ENCODE measurements at places on chromosomes 4 and X.

DNA sequence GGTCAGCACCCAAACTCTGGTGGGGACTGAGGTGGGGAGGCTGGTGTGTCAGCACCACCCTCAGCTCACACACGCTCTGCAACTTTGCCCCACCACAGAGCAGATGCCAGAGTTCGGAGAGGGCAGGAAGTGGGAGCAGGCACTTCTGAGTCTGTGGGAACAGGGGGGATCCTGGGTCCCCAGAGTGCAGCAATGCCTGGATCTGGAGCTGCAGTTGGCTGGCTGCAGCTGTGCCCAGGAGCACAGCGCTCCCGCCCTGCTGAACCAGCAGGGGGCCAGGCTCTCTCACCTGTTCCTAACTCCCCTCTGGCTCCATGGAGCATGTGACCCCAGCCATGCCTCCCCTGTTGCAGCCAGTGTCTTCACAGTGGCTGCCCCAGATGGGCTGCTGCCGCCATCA lies 252.4 kb downstream of the SPOCK3 start:
- DNase-seq = no peak

DNA sequence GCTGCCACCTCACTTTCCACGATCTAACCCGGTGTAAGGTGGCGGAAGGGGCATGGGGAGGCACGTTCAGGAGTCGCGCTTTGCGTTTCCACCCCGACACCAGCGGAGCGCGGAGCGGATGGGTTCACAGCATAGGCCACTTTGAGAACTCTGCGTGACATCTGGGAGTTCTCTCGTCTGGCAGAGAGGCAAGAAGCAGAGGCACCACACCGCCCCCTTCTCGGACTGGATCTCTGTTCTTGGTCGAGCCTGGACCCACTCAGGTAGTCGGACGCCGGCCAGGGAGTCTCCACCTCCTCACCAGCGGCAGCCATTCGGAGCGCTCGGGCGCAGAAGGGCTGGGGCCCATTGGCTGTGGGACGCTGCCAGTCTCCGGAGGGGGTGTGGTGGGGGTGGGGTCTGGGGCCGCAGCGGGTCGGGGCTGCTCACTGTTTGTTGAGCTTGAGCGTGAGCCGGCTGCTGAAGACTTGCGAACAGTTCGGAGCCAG lies at the start of gene DACH2:
TSS of gene DACH2 (plus strand) at position 428 of the 488 bp plus-strand sequence.
- peak; percentile 87 for DNase-seq

DNA sequence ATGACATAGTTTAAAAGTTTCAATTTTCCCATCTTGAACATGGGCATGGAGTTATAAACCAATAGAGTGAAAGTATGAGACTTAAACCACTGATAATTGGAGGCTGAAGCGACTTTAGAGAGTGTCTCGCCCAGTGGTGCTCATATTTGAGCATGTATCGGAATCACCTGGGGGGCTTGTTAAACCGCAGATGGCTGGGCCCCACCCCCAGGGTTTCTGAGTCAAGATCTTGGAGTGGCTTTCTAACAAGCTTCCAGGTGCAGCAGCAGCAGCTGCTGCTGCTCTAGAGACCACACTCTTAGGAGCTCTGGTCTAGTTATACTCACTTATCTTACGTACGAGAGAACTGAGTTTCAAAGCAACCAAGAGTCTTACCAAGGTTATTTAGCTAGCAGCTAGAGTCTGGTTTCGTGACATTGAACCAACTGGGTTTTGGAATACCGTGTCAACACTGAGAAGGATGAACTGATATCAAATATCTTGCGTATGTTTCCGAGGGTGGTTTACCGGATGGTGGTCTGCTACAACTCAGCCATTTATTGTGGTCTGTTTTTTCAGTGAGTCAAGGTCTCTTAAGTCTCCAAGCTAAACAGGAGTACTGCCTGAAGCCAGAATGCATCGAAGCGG lies 5.9 kb downstream of the PHEX start:
- DNase-seq = no peak

- DNase-seq = no peak
Measured at GRCh38 chr4:188121530-188121929, 12.1 kb upstream of the TRIML2 start.

- peak; percentile 61 for DNase-seq
Measured at GRCh38 chr4:186486172-186486571, 69.2 kb downstream of the MTNR1A start.

GRCh38 chrX:86047936-86048280 lies 550 bp upstream of the CHM start:
- no peak for DNase-seq

GRCh38 chr4:15042529-15043167 lies 40.4 kb downstream of the CPEB2 start:
- DNase-seq = no peak

GRCh38 chrX:8140986-8141744 lies 29.9 kb downstream of the VCX2 start:
- DNase-seq = no peak

DNA sequence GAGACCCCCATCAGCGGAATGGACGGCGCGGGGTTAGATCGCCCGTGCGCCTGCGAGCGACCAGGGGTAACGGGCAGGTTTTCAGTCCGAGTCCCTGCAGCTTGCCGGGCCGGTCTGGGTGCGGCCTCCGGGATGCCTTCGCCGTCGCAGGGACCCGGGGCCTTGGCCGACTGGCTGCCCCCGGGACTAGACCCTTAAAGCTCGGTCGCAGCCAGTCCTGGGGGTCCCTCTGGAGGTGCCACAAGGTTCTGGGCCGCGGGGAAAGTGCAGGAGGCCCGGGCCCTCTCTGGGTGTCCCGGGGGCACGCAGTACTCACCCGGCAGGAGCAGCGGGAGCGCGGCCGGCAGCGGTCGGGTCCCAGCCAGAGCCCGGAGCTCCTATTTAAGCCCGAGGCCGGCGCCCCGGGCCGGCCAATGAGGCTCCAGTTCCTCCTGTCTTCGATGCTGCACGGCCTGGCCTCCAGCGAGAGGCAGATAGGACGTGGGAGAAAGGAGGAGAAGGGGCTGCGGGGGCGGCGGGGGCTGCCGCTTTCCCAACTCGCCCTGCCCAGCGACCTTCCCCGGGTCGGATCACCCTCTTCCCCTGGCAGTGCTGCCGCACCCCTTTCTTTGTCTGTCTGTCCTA lies at the start of gene SPON2:
TSS of gene SPON2 (minus strand) at position 356 of the 624 bp plus-strand sequence.
- DNase-seq = no peak

DNA sequence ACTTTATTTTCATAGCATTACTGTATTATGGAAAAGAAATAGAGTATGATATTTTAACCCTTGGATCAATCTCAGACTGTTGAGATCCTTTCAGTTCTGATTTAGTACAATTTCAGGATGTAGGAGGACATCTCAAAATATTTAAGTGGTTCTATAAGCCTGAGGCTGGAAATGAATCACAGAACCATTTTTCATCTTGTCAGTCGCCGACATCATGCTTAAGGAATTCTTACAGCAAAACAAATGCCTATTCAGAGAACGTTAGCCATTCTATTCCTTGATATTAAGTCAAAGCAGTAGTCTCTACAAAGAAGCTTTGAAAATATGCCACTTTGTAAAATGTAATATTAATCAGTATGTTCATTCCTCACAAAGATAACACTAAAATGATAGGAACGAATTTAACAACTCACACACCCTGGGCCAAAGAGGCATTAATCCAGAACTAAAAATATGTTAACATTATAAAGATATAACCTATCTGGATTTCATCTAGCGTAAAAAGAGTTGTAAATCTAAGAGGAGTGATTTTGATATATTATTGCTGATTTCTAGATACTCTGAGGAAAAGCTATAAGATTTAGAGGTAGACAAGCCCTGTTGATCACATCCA lies 152.0 kb downstream of the GASK1B start:
- DNase-seq = no peak

- DNase-seq = no peak
Measured at GRCh38 chrX:45571453-45571852, 370.8 kb upstream of the DIPK2B start.

DNA sequence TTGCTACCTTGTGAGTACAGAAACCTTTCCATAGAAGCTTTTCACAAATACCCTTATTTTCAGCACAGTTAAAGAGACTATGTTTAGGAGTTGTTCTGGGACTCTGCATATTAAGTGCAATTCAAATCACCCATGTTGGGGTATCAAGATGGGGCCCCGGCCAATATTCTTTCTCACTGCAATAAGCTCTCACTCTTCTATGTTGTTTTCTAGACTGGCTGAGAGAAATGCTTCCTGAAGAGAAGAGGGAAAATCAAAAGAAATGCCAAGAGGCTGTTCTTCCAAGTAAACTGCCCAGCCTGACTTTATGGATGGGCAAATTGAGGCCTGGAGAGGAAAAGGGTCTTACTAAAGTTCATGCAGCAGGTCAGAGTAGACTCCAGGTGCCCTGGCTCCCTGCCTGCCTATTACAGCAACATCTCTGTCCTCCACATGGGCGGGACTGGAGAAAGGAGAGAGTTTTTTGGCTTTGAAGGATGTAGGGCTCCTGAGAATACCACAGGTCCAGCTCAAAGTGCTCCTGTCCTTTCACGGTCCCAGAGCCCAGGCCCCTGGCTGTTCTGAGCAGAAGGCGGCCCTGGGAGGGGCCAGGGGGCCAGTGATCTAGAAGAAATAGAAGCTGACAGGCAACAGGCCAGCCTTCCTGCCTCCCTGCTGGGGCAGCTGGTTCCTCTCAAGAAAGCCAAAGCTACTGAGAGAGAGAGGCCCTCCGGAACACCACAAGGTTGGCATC lies 745 bp upstream of the IQSEC2 start:
- DNase-seq = no peak

DNA sequence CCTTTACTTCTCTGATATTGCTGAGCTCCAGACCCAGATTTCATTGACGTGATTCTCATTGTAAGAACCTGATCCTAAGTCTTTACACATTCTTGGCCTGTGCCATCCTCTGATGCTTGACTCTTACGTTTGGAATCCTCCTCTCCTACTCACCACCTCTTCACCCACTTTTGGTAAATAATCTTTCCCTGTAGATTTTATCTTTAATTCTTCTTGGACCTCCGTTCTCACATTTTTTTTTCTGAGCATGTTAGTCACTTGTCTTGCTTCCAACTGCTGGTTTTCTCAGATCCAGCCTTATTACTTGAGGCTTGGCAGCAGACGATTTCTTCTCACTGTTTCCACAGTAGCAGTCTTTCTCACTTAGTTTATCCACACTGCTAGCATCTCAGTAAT lies 12.4 kb upstream of the SH3RF1 start:
- peak; percentile 84 for DNase-seq

- no peak for DNase-seq
Measured at GRCh38 chr4:48484494-48485168, 1.5 kb downstream of the SLC10A4 start.

- DNase-seq = no peak
Measured at GRCh38 chrX:100745205-100745604, 13.3 kb upstream of the SYTL4 start.

DNA sequence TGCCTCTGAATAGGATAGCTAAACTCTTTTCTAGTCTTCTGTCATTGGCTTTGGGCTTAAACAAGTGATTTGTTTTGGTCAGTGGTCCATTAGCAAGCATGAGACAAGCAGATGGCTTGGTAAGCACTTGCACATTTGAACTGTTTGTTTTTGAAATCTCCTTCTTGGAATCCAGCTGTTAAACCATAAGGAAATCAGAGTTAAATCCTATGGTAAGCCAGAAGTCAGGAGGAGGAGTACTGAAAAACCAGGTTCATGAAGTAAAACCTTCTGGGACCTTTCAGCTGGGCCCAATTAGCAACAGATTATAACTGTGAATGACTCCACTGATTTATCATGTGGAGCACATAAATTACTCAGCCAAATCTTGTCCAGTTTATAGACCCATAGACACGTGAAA lies 1042.5 kb upstream of the PABPC4L start:
- no peak for DNase-seq

DNA sequence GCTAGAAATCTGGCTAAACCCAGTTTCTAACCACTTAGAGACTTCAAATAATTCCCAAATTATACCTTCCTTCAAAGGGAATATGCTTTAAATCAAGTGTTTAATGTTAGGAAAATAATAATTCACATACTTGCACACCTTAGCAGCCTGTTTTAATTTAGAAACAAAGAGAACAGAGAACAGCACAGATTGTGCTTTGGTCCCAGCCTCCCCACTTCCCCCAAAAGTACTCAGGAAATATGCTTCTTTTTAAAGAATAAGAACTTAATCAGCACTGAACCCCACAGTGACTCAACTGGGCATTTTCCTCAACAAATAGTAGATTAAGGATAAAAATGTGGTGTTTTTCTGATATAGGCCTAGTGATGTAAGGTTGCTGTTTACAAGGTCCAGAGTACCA lies 295.8 kb downstream of the GBA3 start:
- no peak for DNase-seq

DNA sequence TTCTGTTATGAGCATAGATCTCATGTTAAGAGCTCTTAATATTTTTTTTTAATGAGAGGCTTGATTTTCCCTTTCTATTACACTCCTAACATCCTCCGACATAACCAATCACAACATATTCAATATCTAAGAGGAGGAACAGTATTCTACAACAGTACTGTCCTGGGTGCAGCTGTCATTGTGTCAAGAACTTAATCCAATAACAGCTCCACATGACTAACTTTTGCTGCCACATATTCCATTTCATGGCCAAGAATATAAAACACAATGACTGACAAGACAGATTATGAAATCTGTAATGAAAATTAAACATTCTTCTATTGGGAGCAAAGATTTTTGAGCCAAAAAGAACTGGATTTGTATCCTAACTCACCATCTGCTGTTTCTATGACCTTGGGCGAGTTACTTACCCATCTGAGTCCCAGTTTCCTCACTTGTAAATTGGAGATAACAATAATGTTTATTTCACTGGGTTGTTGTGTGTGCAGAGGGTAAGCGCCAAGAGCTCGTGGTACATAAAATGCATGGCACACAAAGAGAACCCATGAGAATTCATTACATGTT lies 405.6 kb downstream of the SPRY1 start:
- peak; percentile 83 for DNase-seq

DNA sequence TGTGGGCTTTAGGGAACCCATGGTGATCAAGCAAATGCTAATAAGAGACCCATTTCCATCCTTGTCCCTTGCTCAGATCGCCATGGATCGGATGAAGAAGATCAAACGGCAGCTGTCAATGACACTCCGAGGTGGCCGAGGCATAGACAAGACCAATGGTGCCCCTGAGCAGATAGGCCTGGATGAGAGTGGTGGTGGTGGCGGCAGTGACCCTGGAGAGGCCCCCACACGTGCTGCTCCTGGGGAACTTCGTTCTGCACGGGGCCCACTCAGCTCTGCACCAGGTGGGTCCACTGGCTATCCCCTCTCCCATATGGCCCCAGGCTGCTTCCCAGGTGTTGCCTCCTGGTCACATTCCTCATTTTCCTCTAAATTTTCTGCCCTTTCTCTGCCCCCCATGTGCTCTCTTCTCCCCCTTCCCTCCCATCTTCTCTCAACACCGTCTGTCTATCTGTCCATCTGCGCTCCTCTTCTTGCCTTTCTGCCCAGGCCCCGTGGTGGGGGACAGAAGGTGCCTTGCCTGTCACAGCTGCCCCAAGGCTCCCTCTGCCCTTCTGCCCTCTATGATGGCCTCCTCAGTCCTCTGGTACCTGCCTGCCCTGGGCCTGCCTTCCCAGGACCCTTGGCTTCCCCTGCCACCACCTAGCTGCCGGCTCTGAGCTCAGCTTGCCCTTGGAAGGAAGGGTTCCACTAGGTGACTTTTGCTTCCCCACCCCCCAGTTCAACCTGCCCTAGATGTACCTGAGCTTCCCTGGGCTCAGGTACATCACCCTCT lies 5.2 kb downstream of the CDK16 start:
- no peak for DNase-seq

All from brain (organoid and tissue), 16 donors.